ENCODE measurements at places on chromosomes 1 and 21.
A peak's percentile ranks its signal among the peaks of the same experiment; 100 is the strongest.

GRCh38 chr1:41560931-41561330, 76.4 kb upstream of the EDN2 start:
- no peak for DNase-seq

DNA sequence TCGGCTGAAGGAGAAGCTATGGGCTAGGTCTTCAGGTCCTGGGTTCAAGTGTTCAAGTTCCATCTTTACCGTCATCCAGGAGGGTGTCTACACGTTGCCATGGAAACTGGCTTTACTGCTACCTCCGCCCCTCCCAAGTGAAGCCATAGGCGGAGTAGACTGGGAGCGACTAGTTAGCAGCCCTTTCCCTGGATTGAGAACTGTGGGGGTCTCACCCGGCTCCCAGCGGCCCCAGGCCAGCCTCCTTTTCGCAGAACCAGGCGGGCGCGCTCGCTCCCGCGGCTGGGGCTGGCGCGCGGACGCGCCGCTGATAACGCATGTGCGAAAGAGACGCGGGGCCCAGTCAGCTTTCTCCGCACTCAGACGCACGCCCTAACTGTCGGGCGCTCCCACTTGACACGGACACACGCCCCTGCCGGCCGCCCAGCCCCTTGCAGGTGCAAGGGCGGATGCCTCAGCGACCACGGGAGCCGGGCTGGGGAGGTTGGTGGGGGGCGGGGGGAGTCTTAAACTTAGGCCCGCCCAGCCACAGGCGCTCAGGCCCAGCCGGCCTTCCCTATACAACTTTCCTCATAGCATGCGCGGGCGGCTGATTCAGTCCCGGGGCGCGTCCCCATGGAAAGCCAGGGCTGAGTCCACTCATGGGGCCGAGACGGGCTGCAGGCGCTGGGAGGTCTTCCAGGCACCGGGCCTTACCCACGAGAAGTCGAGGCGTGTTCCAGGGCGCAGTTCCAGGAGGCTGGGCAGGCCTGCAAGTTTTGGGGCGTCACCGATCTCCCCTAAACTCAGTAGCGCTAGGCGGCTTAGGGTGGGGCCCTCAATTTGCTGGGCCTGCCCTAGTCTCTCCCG, 7.4 kb downstream of the EFNA4 start:
- DNase-seq: peak; percentile 82

DNA sequence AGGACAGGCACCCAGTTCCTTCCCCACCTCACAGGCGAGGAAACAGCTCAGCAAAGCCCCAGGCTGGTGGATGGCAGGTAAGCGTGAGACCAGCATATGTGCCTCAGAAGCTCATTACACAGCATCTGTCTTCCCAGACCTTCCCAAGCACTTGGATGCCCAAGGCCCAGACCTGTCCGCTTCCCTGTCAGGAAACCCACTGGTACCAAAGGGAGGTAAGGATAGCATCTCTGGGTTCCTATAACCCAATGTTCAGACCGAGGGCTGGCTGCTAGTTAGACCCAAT, 3.3 kb downstream of the POFUT2 start:
- no peak for DNase-seq

GRCh38 chr21:30674312-30674711, 31.6 kb downstream of the KRTAP20-3 start:
- DNase-seq: no peak

DNA sequence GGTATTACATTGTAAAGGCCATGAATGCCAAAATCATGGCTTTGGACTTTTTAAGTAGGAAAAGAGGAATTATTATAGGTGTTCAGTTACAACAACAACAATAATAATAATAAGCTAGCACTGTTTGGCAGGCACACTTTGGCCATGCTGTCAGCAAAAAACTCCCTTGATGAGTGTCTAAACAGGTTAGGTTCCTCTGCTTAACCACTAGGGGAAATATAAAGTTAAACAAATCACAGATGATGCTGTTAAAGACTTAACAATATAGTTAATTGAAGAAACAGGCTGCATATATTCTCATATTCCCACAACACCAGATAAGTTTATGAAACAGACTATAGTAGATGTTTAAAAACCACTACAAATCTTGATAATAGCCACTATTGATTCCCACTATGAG, 46.4 kb downstream of the RGS21 start:
- DNase-seq: peak; percentile 15

- DNase-seq: no peak
These were observed 5.6 kb downstream of the COL6A1 start for GRCh38 chr21:45987121-45987711.

- peak; percentile 20 for DNase-seq
These were observed 3.3 kb upstream of the SSBP3 start for GRCh38 chr1:54409156-54410142.

DNA sequence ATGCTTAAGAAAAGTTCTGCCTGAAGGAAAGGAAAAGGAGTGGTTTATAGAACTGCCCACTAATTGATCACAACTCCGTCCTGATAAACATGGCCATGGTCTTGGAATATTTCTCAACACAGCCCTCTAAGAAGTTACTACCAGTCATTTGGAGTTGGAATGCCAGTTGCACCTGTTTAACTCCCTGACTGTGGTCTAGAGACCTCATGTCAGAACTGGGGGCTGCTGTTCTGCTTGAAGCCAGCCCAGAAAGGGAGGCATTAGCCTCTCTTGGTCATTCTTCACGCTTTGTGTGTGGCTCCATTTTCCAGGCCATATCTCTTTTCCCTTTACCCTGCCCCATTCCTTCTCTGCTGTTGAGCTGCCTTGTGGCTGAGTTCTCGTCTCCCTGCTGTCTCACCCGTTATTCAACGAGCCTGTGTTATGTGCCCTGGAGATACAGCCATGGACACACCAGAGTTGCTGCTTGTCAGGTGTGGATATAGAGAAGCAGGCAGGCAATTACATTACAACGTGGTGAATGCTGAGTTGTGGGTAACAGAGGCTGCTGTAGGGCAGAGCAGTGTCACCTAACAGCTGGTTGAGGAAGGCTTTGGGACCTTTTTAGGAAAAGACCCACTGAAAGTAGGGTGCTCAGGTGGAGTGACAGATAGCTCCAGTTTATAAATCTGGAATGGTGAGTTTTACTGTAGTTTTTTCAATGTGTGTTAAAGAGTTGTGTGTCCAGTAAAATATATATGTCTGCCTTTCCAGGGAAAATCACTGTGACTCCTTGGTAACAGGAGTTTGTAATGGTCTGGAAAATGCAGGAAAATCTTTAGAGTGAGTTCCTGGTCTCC, 137.0 kb upstream of the IPO9 start:
- no peak for DNase-seq

GRCh38 chr1:24751833-24752232, 6.6 kb downstream of the CLIC4 start:
- no peak for DNase-seq
